NCI-H1930 (cell line): ENCODE measurements at places on chromosomes 11 and 22.

GRCh38 chr11:100719809-100720221, 32.7 kb downstream of the ARHGAP42 start:
- DNase-seq, result no peak

- no peak for DNase-seq
Observed at GRCh38 chr22:26884921-26885320, 227.5 kb downstream of the MIAT start.

DNA sequence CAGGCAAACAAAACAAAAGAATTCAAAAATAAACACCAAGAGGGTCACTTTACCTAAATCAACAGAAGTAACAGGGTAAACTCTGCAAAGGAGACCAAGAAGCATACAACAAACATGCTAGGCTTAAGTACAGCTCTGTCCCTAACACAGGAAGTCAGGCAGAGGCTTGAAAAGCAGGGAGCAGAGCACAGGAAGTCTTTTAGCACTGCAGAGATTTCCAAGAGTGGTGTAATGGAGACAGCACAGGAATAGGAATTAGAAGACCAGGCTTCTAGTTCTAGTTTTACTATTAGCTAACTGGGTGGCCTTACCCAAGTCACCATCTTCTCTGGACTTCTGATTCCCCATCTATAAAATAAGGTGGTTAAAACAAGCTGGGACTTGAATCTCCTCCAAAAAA, 1.9 kb downstream of the RBFOX2 start:
- no peak for DNase-seq

DNA sequence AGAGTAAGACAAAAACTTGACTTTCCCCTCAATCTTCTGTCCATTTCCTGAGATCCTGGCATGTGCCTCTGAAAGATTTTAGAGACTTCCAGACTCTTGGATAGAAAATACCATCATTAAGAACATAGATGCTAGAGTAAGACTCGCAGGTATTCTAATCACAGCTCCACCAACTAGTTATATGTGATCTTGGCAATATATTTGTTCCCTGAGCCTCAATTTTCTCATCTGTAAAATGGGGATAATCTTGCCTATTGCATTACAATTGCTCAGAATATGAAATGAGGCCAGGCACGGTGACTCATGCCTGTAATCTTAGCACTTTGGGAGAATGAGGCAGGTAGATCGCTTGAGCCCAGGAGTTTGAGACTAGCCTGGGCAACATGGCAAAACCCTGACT, 10.7 kb downstream of the RHOG start:
- DNase-seq, result no peak

DNA sequence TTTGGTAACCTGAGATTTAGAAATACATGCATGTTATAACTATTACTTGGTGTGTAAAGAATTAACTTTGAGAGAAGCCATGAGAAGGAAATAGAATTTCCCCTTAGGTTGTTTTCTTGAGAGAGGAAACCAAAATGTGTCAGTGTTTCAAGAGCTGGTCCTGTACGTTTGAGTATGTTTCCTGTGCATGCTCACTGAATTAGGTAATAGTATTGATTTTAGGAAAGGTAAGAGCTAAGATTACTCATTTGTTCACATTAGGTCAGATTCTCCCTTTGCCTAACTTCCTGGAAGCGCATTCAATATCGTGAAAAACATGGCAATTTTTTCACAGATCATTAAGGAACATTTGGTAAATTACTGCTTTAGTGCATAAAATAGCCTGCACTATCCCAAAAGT, 49.3 kb upstream of the RDX start:
- no peak for DNase-seq

DNA sequence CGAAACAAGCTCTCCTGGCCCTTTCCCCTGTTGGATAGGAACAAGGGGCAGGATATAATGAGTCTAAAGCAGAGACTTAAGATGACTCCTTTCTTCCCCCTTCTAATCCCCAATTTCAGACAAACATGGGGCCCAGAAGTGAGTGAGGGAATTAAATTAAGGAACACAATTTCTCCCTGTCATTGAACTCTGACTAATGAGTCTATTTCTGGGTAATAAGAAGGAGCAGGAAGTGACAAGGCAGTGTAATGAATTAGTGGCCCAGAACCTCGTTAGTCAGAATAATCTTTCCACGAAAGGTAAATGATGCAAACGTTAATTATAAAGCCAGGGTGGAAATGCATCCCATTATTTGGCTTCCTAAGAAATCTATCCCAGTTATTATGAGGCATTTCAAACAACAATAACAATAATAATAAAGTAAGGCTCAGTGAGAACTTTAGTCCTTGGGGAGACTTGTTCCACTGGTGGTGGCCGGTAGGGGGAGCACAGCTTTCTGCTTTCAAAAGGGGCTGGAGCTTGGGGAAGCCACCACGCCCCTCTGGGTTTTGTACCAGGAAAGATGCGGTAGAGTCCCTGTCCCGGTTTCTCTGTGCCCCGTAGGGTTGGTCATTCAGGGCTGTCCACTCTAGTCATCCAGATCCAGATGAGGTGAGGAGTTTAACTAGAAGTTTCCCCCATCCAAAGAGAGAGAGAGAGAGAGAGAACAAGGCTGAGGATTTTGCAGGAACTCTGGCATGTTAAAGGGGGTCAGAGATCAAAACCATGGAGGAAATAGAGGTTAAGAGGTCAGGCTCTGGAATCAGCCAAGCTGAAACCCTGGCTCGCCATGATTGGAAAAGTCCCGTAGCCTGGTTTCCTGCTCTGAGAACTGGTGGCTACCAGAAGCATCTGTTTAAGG, 298.3 kb downstream of the NTM start:
- DNase-seq, result no peak

- DNase-seq, result no peak
Observed at GRCh38 chr11:74844865-74845264, 96.2 kb downstream of the RNF169 start.

- DNase-seq, result no peak
Observed at GRCh38 chr11:73402834-73403185, 26.6 kb downstream of the RELT start.

DNA sequence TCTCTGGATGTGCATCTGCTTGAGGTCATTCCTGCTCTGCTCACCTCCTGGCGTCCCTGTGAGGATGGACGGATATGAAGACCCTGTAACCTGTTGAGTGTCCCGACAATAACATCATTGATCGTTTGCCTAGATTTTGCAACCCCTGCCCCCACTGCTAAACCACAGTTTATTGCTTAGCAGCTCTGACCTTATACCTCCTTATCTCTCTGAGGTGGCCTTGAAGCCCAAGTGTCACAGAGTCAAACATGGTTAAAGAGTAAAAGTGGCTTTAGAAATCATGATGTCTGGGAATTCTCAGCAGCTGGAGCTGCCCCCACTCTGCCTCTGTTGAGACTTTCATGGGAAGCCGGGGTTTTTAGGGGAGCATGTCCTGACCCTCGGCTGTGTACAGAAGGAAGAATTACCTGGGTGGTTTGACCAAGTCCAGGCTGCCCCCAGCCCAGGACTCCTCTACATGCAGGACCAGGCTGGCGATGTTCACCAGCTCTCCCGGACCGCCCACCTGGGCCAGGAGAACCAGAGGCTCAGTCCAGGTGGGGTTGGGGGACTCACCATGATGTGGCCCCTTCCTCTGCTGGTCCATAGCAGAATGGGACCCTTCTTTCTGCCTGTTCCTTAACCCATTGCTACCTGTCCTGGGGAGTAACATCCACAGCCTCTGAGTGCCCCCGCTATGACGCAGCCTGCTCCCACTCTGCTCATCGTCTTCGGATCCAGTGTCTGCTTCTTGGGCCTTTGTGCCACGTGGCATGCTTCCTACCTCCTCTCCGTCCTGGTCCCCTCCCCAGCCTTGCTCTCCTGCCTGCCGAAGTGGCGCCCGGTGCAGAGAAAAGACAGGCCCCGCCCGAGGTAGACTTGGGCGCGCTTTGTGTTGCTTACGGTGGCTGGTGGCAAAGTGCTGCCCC, 33.4 kb upstream of the FTH1 start:
- no peak for DNase-seq

DNA sequence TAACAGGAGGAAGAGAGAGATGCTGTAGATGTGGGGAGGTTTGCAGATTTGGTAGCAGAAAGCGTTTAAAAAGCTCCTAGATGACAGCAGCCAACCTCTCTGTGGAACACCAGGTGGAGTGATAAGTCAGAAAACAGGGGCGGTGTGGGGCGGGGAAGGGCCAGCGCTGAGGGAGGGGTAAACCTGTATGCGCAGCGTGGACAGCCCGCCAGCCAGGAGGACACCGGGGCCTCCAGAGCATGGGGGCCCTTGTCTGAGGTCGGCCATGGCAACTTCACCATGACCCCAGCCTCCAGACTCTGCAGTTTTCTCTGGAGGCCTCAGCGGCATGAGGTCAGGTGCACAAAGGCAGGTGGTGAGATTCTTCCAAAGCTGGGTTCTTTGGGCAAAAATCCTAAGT, 423.7 kb downstream of the BRD1 start:
- DNase-seq, result no peak
